ENCODE measurements at places on chromosomes 2 and 18.
A peak's percentile ranks its signal among the peaks of the same experiment; 100 is the strongest.

GRCh38 chr18:7021994-7022840 lies 95.4 kb downstream of the LAMA1 start:
- no peak for DNase-seq

DNA sequence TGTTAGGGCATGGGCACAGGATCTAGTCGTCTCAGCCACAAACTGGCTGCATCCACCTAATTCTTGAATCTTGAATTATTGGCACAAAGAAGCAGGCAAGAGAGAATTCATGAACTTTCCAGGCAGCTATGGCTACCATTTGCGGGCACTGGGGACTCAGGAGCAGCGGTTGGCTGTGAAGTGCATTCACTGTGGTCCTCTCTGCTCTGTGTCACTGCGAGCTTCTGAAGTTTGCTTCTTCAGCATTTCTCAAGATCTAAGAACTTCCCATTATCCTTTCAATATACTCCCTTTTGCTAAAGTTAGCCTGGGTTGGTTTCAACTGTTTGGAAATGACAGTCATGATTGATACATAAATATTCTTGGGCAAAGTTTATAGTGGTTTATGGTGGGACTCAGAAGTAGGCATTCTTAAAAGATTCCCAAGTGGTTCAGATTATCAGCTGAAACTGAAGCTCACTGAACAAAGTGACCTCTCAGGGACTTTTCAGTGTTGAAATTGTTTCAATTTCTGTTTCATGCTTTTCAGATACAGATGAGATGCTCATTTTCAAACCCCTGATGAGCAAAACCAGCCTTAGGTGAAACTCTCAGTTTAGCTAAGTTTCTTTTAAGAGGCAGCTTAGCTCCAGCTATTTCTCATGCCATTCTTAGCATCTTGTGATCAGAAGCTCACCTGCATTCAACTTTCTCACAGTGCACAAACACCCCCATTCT lies 1258.3 kb upstream of the GYPC start:
- DNase-seq = no peak

GRCh38 chr2:173124441-173124840 lies 48.8 kb downstream of the MAP3K20 start:
- DNase-seq = no peak

- no peak for DNase-seq
Measured at GRCh38 chr2:151654891-151655290, 79.4 kb downstream of the NEB start.

GRCh38 chr2:174590928-174591648 lies 6.5 kb downstream of the WIPF1 start:
- no peak for DNase-seq

DNA sequence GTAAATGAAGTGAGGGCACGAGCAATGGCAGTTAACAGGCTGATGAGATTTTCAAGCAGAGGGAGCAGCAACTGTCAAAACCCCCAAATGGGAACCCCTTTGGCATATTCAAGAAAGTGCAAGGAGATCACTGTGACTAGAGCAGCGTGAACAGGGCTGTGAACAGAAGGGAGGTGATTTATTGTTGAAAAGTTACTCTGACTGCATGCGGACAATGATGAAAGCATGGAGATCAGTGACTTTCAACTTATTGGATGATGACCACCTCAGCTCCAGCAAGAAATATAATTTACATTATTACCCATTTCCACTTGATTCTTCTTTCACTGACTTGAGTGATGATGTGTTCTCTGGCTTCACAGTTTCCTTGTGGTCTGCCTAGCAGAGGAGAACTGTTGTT lies 187.8 kb upstream of the BOD1L2 start:
- no peak for DNase-seq

DNA sequence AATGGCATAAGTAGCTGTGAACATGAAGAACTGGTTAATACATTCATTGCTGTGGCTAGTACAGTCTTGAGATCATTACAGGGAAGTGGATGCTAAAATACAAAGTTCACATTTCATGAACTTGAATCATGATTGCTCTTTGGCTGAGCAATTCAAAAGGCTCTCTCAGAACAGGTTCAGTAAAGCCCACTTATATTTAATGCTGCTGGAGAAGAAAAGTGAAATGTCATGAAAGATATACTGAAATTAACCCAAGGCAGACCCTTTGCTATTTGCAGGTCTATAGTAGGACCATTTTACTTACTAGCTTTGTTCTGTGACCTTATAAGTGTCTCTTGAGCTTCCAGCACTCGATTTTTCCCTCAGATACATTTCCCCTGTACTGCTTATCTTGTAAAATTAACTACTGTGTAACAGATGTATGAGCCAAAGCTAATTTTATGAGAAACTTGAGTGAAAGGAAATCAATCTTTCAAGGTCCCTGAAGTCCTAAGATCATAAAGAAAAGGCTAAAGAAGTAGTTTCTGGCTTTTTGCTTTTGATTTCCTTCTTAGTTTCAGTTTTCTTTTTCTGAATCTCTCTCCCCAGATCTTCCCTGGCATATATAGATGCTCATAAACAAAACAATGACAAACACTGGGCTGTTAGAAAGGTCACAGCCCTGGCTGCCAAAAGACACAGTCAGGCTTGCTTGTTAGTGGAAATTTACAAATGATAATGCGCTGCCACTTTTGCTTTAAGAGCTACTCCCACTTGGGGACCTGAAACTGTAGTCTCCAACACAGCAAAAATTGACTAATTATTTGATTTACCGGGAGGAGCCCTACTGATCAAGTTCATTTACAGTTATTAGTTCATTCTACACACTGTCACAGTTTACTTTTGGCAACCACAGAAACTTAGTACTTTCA lies 132.7 kb upstream of the XPO1 start:
- no peak for DNase-seq

DNA sequence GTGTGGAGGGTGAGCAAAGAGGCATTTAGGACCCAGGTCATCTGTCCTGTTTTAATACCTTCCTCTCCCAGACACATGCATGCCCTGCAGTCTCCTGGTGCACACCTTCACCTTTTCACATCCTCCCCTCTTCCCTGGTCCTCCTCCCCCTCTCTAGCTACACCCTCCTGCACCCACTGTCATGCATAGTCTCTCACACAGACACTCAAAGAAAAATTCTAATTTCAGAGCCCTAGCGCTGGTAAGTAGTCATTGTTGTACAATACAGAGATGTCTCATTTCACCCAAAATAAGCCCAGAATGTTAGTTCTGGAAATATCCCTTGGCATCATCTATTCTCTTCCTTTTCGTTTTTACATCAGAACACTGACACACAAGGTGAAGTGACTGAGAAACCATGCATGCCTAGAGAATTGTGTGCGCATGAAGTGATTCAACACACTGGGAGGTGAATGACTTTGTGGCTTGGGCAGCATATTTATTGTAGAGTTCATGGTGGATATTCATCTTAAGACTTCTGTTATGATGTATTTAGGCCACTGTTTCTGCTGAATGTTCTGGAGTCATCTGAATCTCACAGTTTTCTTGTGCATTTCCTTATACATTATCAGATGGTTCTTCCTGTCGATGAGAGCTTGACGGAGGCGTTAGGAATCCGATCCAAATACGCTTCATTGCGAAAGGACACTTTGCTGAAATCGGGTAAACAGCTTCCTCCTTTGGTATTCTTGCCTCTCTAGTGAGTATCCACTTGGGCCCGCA lies 69.9 kb downstream of the COA5 start:
- no peak for DNase-seq

- no peak for DNase-seq
Measured at GRCh38 chr2:28652217-28652616, 99.4 kb upstream of the PPP1CB start.

- DNase-seq = no peak
Measured at GRCh38 chr18:70151614-70152013, 53.9 kb downstream of the RTTN start.

GRCh38 chr2:66888246-66888645 lies 453.3 kb downstream of the MEIS1 start:
- DNase-seq = no peak

GRCh38 chr18:49251451-49251850 lies 209.0 kb downstream of the DYM start:
- no peak for DNase-seq

- DNase-seq = no peak
Measured at GRCh38 chr2:8392098-8392866, 289.6 kb upstream of the ID2 start.

DNA sequence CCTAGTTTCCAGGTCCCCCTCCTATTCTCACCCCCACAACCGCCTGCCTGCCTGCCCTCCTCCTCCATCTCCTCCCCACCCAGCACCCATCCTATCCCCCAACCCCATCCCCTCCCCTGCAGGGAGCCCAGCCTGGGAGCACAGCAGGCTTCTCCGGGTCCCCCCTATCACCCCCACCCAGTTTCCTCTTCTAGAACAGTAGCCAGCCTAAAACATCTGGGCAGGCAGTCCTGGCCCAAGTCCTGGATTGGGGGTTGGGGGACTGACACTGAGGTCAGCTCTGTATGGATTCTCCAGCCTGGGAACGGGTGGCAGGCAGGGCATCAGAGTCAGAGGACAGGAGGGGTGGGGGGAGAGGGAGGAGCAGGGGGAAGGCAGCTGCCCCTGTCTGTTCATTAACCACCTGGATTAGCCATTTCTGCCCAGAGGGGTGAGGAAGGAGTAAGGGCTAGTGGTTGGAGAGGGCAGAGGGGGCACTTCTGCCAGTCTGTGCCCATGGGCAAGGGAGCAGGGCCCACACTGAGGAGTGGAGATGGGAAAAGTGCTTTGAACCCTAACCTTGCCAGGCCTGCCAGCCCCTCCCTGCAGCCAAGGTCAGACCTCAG lies 60.0 kb downstream of the TNS1 start:
- DNase-seq = no peak

GRCh38 chr18:51164761-51165281 lies 32.7 kb downstream of the MEX3C start:
- DNase-seq = no peak

GRCh38 chr18:69961718-69962117 lies 14.0 kb upstream of the CD226 start:
- no peak for DNase-seq

DNA sequence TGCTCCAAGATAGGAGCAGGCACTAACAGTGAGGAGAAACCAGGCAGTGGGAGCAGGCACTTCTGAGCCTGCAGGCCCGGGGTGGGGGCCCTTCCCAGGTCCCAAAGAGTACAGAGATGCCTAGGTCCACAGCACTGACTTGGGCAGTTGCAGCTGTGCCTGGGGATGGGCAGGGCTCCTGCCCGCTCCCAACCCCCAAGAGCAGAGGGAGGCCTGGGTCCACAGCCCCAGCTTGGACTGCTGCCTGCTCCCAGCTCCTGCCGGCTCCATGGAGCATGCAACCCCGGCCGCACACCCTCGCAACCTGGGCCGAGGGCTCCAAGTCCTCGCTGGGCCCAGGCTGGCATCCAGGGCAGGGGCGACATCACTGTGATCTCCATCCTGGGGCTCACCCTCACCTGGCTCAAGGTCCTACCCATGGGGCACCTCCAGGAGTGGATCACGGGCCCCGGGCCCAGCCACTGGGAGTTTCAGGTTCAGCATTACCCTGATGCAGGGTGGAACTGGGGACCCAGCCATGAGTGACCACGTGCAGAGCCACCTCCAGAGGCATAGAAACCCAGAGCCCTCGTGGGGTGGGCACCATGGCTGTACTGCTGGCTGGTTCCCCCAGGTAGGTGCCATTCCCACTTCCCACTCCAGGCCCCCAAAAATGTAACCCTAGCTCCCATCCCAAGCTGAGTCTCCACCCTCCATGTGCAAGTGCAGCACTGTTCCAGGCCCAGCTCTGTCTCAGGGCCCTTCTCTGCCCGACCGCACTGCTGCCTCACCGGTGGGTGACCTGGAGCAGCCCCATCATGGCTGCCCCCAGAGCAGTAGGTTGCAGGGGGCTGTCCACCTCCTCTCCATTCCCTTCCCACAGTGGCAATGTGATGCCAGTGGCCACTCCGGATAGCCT lies 325.6 kb downstream of the NR4A2 start:
- DNase-seq = no peak

DNA sequence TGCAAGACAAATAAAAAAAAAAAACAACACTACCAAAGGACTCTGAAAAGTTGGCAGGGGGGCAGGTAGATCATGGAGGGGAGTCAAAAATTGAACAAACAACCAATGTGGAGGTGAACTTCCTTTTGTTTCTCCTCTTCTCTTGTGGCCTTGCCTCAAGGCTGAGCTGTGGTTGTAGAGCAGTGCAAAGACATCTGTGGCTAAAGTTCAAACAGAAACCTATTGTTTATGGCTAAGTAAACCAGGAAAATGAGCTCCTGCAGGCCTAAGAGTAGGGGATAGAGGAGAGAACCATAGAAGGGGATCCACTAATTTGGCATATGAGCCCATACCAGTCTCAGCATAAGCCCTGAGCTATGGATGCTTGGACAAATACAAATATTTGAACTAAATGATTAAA lies 40.2 kb upstream of the EGR4 start:
- DNase-seq = no peak

GRCh38 chr2:3114406-3115185 lies 263.0 kb downstream of the EIPR1 start:
- DNase-seq = no peak

GRCh38 chr2:20183373-20183772 lies 41.6 kb downstream of the SDC1 start:
- no peak for DNase-seq

GRCh38 chr2:176192351-176192750 lies 3.9 kb downstream of the HOXD1 start:
- DNase-seq = no peak

GRCh38 chr2:107615039-107615438 lies 211.7 kb upstream of the RGPD4 start:
- no peak for DNase-seq

DNA sequence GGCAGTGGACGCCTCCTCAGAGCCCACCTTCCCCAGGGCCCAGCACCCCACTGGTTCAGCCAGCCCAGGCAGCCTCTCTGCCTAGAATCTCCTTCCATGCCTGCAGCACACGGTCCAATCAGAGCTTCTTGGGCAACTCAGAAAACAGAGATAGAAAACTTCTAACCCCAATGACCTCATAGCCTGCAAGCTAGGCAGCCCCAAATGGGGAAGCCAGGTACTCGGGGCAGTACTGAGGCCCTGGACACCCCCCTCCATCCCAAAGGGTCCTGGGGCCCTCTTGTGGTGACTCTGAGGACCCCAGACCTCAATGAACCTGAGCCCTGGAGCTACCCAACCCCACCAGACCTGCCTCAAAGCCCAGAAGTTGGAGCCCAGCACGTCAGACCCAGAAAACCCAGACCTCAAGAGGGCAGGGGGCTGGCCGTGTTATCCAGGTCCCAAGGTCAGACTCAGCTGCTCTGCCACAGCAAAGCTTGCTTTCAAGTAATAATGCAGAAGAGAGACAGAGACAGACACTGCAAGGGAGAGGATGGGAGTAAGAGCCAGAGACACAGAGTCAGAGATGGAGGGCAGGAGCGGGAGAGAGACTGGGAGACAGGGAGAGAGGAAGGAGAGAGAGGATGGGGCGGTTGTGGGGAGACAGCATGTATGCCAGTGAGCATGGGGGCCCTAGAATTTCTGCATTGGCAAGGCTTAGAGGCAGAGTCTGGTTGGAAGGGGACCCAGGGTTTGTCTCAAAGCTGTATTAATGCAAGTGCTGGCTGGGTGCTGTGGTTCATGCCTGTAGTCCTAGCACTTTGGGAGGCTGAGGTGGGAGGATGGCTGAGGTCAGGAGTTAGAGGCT lies 28.2 kb downstream of the SERTAD2 start:
- no peak for DNase-seq

GRCh38 chr2:241882091-241882625 lies 12.6 kb downstream of the RTP5 start:
- peak; percentile 65 for DNase-seq

GRCh38 chr18:76502551-76502950 lies 7.5 kb upstream of the ZNF516 start:
- no peak for DNase-seq
